Activated CD8-positive, alpha-beta memory T cell treated with anti-CD3 and anti-CD28 coated beads for 4 hours (primary cell): ENCODE measurements at places on chromosomes 2 and 18.

DNA sequence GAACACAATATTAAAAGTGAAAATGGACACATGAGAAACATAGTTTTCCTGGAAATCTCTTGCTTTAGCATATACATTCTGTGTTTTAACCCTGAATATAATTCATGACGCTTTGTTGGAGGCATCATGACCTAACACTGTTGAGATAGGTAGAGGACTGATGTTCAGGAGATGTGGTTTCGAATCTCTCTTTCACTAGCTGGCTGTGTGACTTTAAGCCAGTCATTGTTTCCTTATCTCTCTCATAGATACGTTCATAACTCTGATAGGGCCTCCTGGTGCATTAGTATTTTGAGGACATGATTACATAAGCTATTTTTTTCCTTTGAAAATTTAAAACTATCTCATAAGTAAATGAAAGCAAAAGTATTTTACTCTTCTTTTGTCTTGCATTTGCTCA, 179.0 kb upstream of the DTNA start:
- no peak for DNase-seq

DNA sequence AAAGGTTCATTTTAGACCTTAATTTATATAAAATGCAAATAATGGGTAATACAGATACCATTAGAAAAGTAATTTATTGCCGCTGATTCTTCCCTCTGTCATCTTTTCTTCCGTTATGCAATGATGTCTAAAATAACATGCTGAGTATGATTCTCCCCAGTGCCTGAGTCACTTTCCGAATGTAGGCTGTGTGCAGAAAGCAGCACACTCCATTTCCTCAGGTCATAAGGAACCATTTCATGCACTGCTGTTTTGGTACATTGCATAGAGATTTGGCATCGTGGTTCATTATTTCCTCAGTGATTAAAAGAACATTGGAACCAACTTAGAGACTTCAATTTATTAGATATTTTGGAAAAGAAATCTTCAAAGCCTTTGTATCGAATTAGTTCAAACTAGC, 173.5 kb downstream of the CDH2 start:
- DNase-seq: no peak

GRCh38 chr18:22302144-22302543, 115.6 kb downstream of the CTAGE1 start:
- DNase-seq: no peak

GRCh38 chr2:109522063-109522374, 91.7 kb downstream of the SEPTIN10 start:
- DNase-seq: no peak

- DNase-seq: no peak
Measured at GRCh38 chr2:106831241-106831640, 54.7 kb downstream of the ST6GAL2 start.

DNA sequence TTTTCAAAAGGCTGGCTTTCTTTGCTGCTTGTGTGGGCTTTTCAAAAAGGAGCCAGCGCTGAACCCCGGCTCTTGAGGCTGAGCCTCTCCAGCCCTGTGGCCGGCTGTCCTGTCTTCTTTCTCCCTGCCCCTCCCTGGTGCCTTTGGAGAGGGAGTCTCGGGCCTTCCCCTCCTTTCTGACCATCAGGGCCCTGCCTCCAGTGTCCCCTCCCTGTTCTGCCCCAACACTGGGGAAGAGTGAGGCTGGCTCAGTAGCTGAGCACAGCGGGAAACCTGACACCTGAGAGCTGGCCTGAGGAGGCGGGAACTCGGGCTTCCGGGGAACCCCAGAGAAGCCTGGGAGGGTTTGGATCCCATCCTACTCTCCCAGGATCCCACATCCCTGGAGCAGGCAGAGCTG, 232.1 kb downstream of the LOXHD1 start:
- no peak for DNase-seq

DNA sequence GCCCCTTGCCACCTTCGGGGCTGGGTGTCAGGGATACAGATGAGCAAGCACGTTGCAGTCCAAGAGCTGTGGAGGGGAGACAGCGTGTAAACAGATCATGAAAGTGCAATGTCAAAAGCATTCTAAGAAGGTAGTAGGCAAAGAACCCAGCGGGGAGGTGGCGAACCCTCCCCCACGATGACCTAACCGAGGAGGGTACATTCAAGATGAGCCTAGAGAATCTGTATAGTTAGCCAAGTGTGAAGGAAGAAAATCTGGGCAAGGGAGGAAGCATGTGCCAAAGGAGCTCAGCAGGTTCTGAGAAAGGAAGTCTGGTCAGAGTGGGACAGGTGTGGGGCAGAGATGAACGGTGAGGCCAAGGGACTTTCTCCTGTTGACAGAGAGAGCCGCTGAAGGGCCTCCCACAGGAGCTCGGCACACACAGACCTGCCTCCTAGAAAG, 106.9 kb downstream of the SP3 start:
- no peak for DNase-seq

- DNase-seq: no peak
Measured at GRCh38 chr2:29627279-29627711, 294.1 kb downstream of the ALK start.

- DNase-seq: no peak
Measured at GRCh38 chr2:197217541-197217940, 93.0 kb downstream of the ANKRD44 start.

GRCh38 chr2:49903471-49903870, 749.2 kb upstream of the FSHR start:
- no peak for DNase-seq

- no peak for DNase-seq
Measured at GRCh38 chr2:215843579-215843978, 169.8 kb downstream of the MREG start.

DNA sequence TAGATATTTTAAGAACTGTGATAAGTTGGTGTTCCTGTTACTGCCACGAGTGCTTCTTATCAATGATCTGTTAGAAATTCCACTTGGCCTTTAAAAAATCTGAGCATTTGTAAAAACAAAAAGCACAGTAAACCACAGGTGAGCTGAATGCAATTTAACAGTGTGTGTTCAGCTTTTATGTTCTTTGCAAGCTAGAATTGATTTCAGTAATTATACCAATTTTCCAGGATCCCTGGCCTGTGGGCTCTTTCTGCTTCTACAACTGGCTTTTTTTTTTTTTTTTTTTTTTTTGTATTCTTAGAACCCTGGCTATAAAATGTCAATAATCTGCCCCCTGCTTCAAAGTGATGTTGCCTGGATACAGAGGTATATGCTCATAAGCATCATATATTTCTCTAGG, 548.5 kb upstream of the SLC8A1 start:
- no peak for DNase-seq

- DNase-seq: no peak
Measured at GRCh38 chr2:217415316-217415715, 555.5 kb upstream of the TNP1 start.
